Vein endothelial cell (primary cell): ENCODE measurements at places on chromosomes 2 and 18. TPM values are rescaled to one million over a fixed set of nuclear protein-coding genes. Genes with fewer than 3 reads are reported as not detected.

Gene RNF25
- 49.0 and 56.6 TPM in 2 replicates for total RNA-seq

Gene AKAIN1
- total RNA-seq: not detected in 2 replicates

Gene PASK
- 3.3 and 5.3 TPM in 2 replicates for total RNA-seq

Gene PARD3B
- total RNA-seq: 18.1 and 20.3 TPM in 2 replicates

Gene MBD1
- 65.4 and 72.5 TPM in 2 replicates for total RNA-seq

Gene ASB1
- 10.8 and 14.0 TPM in 2 replicates for total RNA-seq

Gene COLEC12
- total RNA-seq: 4.2 and 8.2 TPM in 2 replicates

Gene DSC2
- total RNA-seq: not detected in 2 replicates
